Caco-2 (cell line): ENCODE measurements at places on chromosomes 1 and 21.

DNA sequence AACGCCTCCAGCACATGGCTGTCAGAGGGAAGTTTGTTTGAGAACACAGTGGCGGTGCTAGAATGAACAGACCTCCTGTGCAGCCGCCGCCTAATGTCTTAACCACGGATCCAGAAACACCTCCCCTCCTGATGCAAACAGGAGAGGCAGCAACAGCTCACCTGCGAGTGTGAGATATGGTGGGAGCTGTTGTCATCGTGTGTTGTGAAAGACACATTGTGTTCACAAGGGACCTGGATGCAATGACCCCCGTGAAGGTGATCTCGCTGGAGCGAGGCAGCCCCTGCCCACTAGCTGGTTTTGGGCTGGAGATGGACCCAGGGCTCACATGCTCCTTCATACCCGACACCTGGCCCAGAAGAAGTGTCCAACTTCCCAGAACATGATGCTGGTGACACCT is 315.3 kb upstream of the C1orf174 start:
- DNase-seq: no peak

DNA sequence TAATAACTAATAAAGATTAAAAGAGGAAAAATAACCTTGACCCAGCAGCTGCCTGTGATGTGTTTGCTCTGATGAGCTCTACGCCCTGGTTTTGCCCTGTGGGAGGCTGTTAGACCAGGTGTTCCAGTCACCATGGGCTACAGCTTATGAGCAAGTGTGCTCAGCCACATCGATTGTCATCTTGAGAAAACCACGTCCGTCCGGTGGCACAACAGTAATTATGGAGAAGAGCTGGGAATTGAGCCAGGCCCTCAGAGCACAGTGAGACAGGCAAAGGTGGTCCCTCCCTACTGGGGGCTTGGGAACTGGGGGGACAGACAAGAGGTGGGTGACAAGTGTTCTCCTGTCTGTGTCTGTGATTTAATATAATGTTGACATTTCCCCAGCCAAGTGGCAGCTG is 420.5 kb downstream of the MATN1 start:
- no peak for DNase-seq

DNA sequence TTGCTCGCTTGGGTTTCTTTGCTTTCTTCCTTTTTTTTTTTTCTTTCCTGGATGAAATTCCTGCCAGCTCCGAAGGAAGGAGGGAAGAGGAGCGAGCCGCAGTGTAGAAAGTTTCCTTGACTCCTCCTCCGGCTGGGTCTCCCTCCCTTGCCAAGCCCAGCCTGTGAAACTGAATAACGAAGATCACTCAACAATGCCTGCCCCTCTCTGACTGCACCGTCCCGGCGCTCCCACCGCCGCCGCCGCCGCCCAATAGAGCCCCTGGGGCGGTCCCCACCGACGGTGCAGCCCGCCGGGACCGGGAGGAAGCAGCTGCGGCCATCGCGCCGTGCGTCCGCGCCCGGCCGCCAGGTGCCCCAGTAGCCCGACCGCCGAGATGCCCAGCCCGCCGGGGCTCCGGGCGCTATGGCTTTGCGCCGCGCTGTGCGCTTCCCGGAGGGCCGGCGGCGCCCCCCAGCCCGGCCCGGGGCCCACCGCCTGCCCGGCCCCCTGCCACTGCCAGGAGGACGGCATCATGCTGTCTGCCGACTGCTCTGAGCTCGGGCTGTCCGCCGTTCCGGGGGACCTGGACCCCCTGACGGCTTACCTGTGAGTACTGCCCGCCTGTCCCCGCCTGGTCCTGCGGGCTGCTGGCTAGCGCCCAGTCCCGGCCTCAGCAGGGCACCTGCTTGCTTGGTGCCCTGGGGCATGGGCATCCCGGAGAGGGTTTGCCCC is at the start of gene LGR6:
LGR6 (plus strand) TSS at position 186 of the 714 bp plus-strand sequence; CDS start at position 377, 191 bp downstream.
- DNase-seq: no peak

- DNase-seq: no peak
Measured at GRCh38 chr1:53771648-53772047, 32.7 kb upstream of the GLIS1 start.
